Ovary (tissue), 10 donors: ENCODE measurements at places on chromosomes 7 and 10. TPM values are rescaled to one million over a fixed set of nuclear protein-coding genes. Genes with fewer than 3 reads are reported as not detected.

The IFIT2 gene
- polyA plus RNA-seq, result 6.4 TPM

The FAM149B1 gene
- 34.8 TPM for polyA plus RNA-seq

The ZPBP gene
- not detected for polyA plus RNA-seq

The ADAP1 gene
- 3.5 TPM for polyA plus RNA-seq

The ASZ1 gene
- polyA plus RNA-seq, result not detected

The IQUB gene
- polyA plus RNA-seq, result 0.39 TPM

The VIM gene
- 6,135 TPM for polyA plus RNA-seq

The MSMB gene
- not detected for polyA plus RNA-seq

The PIK3CG gene
- 0.31 TPM for polyA plus RNA-seq
